Effector memory CD4-positive, alpha-beta T cell (primary cell): ENCODE measurements at places on chromosomes 6 and 20.

- DNase-seq = no peak
Measured at GRCh38 chr6:141719476-141719875, 413.2 kb upstream of the GJE1 start.

DNA sequence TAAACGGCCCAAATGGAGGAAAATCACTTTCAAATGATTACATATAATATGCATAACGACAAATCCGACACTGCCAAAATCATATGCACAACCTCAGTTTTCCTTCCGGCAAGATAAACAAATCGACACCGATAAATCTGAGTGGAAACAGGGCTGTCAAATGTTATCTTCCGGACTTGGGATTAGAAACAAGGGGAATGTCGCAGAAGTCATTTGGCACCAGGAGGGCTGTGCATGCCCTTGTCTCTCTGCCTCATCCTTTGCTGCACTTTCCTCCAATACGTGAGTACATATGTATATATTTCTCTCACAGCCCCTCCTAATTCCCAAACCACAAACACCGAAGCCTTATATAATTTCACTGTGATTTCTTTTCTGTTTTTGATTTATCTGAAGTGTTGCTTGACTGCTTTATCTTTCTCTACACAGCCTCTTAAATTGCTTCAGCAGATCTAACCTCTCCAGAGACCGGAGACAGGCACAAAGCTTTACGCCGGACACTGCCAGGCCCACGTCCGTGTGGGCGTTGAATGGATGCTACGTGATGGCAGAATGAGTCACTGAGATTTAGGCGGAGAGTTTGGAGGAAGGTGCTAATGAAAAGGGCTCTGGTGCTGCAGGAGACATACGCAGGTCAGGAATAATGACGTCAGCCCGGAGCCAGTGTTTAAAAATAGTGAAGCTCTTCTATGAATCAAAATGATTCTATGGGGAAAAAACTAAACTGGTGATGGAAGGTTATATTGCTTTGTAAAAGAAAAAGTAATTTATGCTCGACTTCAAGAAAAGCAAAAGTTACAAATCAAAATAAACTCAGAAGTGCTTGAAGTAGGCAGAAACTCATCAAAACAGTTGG, 21.0 kb upstream of the PRELID3B start:
- no peak for DNase-seq

GRCh38 chr20:20410678-20411077, 42.8 kb downstream of the INSM1 start:
- no peak for DNase-seq

DNA sequence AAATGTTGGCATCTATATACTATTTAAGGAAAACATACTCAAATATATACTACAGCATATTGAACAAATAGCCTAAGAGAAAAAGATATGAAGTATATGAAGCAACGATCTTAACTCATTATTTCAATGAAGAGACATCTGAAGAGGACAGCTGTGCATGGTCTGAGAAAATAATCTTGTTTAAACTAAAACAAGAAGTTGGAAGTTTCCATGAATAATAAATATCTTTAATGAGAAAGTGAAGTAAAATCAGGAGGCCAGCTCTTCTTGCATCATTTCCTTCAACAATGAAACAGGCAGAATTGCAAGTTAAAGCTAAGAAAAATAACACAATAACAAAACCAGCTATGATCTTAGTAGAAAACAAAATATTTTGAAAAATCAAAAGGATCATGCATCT, 1265.4 kb upstream of the MAP3K7 start:
- DNase-seq = no peak

DNA sequence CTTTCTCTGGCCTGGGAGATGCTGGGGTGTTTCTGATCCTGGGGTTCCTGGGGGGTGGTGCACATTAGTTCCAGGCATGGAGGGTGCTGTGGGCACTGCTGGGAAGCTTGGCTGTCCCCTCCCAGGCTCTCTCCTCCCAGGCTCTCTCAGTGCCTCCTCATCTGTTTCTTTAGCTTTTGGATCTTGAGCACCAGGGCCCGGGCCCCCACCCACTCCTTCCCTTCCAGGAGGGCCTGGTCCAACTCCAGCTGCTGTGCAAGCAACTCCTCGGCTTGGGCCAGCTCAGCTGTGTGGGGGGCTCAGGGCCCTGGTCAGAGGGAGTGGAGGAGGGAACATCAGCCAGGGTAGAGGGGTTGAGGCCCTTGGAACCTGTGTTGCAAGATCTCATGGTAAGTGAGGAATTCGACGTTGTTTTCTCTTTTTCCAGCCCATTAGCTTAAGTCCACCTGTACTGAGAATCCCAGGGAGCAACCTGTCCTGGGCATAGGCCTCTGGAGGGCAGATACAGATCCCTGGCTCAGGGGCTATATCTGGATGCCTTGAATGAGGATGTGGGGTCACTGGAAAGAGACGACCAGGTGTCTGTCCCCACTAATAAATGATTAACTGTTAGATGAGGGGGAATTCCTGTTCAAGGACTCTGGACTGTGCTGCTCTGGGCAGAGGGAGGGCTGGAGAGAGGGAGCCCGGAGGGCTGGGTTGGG, 34.5 kb upstream of the HLA-A start:
- no peak for DNase-seq

GRCh38 chr6:42227173-42227850, 9.7 kb upstream of the MRPS10 start:
- no peak for DNase-seq

DNA sequence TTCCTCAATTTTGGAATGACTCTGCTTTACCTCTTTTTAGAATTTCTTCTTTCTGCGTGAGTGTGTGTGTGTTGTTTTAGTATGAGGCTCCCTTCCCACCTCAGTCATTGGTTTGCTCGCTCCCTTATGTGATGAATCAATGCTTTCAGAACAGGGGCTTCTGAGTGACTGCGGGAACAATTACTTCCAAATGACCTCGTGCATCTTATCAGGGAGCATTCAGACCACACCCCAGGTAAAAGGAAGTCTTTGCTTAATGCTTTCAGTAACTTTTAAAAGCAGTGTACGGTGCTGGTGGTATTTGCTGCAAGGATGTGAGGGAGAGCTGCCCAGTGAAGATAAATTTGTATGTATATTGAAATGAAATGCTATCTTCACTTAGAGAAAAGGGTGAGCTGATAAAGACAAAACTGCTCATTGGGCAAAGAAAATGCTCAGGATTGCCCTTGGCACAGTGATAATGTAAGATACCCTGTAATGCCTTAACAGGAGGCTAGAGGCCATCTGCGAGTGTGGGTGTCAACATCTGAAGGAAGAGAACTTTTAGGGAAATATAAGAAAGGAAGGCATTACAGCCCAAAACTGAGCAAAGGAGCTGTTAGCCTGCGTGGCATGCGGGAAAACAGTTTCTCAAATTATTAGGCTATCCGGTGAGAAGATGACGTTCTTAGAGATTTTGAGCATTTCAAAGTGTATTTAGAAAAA, at the start of gene MLIP:
TSS of gene MLIP (plus strand) at position 103 of the 705 bp plus-strand sequence. CDS start at position 140, 37 bp downstream.
- no peak for DNase-seq

- no peak for DNase-seq
Measured at GRCh38 chr20:2890742-2891141, 17.5 kb downstream of the PTPRA start.

GRCh38 chr6:13577926-13578325, 3.5 kb downstream of the SIRT5 start:
- DNase-seq = no peak

DNA sequence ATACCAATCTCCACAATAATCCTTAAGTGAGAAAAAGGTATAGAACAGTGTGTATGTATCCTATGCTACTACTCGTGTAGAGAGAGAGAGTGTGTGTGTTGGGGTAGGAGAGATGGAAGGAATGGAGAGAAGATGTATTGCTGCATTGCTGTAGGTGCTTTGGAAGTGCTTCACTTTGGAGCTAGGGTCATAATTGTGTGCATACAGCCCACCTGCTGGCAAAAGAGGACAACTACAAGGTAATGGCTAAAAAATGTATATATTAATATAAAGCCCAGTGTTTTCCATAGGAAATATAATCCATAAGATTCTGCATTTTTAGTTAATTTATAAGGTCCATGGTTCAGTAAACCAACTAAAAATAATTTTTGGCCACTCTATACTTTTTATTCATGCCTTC, 36.1 kb downstream of the SERAC1 start:
- DNase-seq = no peak

- no peak for DNase-seq
Measured at GRCh38 chr6:3468585-3468984, 11.7 kb upstream of the SLC22A23 start.

GRCh38 chr20:57927376-57927775, 217.6 kb upstream of the PMEPA1 start:
- DNase-seq = no peak

DNA sequence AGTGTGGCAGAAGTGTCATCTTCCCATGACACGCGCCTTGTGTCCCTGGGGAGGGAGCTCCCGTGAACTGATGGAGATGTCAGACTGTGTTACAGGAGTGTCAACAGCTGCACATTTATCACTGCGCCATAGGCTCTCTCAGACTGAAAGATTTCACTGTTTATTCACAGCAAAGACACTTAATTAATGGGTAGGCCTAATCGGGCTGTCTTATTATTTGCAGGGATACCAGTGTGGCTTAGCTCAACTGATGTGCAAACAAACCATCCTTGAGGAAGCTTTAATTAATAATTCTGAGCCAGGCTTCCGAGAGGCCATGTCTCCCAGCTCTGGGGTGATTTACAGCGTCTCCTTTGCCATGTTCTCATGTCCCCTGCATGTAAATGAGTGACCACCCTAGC, 771.0 kb downstream of the QKI start:
- no peak for DNase-seq

DNA sequence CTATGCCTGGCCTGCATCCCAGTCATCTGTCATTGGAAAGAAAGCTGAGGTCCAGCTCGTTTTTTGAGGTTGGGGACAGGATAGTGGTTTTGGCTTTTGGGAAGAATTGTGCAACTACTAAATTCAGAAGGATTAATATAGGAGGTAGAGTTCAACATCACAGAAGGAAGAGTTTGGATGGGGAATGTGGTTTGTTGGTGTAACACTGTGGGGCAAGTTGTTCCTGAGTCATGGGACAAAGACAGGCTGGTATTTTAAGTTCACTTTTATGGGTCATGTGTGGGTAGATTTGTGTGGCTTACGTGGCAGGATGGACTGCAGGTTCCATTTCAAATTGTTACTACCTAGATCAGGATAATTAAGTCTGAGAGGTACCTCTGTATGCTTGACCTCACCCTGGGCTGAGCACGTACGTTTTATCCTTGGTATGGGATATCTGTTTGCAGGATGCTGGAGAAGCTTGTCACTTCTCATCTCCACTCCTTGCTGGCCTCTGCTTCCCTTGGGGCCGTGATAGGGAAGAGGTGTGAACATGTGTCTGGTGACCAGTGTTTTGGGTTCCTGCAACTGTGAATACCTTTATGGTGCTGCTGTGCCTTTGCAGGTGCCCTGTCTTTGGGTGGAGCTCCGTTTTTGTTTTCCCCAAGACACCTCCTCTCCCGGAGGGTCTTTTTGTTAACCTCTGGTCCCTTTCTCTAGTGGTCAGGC, 177.6 kb downstream of the JARID2 start:
- DNase-seq = no peak

DNA sequence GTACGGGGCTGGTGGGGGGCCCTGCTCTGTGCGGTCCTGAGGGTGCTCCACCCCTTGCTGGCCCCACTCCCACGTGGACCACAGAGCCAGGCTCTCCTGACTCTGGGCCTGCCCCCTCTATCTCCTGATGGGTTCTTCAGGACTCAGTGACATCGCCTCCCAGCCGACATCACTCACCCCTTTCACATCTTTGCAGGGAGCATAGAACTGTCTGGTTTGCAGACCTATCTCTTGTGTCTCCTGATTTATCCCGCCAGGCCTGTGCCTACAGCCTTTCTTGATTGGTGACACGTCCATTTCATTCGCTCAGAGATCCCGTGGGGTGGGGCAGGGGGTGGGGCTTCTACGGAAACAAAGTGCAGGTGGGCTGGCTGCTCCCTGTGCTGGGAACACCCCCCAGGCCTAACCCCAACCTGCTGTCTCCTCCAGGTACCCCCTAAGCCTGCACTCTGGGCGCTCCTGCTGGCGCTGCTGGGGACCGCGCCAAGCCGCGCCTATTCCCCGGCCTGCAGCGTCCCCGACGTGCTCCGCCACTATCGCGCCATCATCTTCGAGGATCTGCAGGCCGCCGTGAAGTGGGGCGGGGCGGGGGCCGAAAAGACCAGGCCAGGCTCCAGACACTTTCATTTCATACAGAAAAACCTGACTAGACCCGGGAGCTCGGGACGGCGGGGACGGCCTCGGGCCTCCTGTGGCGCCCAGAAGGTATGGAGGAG, 1.7 kb downstream of the C20orf204 start:
- DNase-seq = no peak

GRCh38 chr6:104702126-104702841, 157.4 kb downstream of the HACE1 start:
- no peak for DNase-seq

DNA sequence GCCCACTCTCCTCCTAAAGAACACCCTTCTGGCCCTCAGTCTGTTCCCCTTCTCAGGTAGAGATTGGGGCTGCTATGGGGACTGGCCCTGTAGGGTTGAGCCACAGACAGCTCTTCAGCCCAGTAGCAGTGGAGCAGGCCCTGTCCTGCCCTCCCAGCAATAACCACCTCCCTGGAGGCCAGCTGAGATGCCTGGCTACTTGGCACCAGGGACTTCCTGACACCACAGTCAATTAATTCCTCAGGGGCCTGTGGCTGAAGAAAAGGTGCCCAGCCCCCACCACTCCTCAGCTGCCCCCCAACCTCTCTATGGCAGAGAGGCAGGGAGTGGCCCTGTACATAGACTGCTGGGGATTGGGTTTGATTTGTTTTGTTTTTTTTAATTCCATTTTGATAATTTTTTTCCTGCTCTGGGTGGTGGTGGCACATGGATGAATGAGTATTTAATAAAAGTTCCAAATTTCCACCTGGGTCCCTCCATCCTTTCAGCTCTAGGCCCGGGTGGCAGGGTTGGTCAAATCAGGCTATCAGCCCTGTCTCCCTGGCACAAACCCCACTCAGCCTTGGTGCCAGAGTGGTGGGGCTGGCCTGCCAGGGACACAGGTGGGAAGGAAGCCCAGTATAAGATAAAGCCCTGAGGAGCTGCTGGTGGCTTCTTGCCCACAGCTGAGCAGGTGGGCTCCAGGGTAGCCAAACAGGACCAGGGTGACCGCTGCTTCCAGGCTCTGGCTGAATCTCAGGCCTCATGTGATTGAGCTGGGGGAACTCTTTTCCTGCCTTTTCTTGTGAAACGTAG, 1.9 kb upstream of the DEF6 start:
- DNase-seq = no peak

GRCh38 chr6:117237561-117237960, 27.8 kb upstream of the VGLL2 start:
- no peak for DNase-seq

DNA sequence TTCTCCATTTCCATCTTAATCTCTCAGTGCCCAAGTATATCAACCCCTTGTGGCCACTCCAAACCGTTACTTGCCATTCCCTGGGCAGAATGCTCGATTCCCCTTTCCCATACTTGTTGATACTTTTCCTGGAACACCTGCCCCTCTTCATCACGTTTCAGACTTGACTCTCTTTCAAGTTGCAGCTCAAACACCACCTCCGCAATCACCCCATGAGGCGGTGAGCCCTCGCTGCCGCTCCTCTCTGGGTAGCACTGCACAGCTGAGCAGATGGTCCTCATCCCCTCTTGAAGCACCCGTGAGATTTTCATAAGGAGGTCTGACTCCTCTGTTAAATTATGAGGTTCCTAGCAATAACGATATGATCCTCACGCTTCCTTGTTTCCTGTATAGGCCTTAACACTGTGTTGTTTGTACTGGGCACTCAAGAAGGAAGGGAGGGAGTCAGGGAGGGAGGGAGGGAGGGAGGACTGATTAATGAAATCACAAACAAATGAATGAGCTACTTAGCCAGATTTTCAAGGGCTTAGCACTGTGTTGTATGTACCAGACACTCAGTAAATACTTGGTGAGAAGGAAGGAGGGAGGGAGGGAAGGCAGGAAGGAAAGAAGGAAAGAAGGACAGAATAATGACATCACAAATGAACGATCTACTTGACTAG, 8.0 kb upstream of the UQCC2 start:
- no peak for DNase-seq

- DNase-seq = no peak
Measured at GRCh38 chr20:48526936-48527335, 300.9 kb downstream of the PREX1 start.
